Fibroblast of skin of left quadriceps (primary cell): ENCODE measurements at places on chromosomes 3 and 15.

DNA sequence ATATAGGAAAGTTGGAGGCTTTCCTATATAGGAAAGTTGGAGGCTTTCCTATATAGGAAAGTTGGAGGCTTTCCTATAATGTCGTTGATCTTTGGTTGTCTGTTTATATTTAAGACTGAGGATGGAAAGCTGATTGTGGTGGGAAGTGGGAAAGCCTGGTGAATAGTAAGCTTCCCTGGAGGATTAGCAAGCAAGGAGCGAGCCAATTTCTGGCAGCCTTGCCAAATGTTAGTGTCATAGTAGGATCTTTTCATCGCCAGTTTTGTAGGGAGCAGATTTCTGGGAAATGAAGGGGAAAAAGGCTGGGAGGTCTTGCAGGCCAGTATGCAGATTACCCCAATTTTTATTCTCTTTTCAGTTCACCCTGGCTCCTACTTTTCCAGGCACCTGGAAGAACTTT is 39.9 kb upstream of the CCNL1 start:
- DNase-seq: no peak

DNA sequence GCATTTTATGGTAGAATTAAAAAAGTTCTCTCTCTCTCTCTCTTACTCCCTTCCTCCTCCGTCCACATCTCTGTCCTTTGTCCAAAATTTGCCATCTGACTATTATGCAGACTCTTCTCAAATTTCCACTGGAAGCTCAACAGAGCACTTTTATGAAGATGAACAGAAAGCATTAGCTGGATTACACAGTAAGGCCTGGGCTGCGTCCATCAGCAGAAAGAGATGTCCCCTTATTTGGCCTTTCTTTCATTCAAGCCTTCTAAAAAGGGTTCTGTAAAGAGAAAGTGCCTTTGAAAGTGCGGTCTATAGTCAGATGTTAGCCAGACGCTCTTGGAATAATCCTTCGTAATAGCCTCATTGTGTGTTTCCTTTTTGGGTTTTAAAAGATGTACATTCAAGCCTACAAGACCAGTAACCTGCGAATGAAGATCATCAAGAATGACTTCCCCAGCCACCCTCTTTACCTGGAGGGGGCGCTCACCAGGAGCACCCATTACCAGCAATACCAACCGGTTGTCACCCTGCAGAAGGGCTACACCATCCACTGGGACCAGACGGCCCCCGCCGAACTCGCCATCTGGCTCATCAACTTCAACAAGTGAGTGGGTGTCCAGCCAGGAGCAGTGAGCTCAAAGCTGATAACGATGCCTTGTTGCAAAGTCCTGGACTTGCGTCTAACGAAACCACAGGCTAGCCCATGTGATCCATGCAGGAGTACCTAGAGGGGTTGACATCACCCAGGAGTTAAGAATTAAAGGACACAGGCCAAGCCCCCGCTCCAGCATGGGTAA is 53.1 kb downstream of the MESD start:
- no peak for DNase-seq

DNA sequence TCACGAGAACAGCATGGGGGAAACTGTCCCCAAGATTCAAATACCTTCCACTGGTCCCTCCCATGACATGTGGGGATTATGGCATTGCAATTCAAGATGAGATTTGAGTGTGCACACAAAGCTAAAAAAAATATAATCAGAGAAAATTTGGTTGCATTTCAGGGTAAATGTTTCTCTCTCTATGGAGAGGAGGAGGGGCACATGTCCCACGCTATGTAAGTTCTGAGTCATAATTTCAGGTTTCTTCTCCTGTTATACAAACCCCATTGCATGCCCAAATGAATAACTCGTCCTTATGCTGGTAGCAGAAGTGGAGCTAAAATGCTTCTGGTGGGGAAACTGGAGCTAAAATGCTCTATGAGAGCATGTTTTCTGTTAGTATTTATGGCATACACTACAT is 209.7 kb upstream of the DCBLD2 start:
- DNase-seq: no peak

DNA sequence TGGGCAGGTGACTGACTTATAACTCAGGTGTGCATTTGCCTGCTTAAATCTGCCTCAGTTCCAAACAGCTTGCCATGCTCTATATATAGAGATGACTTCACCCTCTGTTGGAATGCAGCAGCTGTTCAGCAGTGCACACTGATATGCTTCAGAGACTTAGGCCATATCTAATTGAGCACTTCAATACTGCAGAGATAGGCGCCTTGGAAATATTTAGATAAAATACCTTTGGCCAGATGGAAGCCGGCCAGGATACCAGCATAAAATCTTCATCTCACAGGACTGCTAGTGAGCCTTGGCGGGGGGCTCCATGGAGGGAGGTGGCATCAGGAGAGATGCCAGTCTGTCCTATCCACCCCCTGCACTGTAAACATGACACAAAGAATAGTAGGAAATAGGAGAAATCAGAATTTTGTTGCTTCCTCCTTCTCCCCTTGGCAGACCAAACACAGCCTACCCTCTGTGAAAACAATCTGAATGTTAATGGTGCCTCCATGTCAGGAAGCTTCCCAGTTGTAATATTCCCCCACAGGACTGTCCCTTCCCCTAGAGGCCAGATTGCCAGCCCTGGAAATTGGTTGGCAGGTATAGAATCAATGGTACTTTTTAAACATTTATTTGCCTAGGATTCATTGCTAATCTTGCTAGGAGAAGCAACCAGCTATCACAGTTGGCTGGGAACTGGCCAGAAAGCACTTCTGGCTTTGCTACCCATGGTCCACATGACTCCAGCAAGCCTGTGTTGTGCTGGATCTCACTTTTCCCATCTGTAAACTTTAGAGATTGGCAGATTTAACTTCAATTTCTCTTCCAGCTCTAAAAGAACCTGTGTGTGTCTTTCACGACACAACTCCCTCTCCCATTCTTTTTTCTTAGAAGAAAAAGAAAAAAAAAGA is 215.5 kb upstream of the KCNMB2 start:
- no peak for DNase-seq

DNA sequence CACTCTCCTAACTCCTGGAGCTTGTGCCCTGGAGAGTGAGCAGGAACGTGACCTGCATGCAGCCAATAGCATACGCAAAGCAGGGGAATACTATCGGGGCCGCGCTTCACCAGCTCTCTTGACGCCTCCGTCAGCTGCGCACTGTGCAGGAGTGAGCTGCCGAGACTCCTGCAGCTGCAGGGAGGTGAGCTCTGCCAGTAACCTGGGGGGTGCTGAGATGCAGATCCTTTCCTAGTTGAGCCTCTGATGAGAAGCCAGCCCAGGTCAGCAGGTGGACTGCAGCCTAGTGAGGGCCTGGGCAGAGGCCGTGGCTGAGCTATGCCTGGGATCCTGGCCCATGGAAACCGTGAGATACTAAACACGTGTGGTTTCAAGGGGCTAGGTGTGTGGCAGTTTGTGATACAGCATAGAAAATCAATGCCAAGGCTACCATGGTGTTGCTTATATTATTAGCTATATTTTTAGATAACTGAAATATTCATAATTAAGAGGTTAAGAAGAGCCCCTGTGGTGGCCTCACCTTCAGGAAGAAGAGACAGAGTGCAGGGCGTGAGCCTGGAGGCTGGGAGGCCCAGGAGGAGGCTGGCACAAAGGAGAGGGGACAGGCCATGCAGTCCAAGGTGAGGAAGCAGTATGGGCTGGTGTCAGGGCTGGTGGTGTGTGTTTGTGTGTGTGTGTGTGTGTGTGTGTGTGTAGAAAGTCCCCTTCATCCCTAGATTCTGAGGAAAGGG is 5.9 kb upstream of the DNAJB8 start:
- DNase-seq: no peak

DNA sequence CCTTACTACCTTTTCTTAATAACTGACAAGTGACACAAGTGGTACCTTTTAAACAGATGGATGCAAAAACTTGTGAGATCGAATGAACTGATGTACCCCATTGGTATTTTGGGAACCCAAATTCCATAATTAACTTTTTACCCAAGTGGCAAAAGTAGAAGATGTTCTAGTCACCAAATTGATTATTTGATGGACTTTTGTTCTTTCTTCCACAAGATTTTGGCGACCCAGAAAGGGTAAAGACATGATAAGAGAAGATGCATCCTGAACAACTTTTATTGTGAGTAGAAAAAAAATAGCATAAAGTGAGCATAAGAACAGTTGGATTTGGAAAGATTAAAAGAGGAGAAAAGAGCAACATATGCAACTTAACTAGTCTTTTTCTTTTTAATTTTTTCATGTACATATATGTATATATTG is 159.5 kb downstream of the TIGIT start:
- DNase-seq: no peak

GRCh38 chr15:48803877-48804276 is 7.0 kb downstream of the CEP152 start:
- DNase-seq: no peak

DNA sequence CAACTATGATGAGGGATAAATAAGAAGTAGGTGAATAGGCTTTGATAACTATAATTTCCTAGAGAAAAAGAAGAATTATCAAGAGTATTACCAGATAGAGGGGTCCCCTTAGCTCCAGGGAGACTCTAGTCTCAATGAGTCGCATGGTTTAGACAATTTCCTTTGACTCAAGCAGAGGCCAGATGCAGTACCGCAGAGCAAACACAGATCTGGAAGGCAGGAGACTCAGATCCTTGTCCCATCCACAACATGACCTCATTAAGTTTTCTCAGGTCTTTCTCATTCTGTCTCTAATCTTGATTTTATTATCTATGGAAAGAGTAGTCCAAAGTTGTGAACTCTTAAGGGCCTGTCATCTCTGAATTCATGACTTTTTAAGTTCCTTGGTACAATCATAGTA is 987.9 kb downstream of the NTRK3 start:
- no peak for DNase-seq
